Eye (tissue), 1 donor: ENCODE measurements at places on chromosomes 12 and 14.

DNA sequence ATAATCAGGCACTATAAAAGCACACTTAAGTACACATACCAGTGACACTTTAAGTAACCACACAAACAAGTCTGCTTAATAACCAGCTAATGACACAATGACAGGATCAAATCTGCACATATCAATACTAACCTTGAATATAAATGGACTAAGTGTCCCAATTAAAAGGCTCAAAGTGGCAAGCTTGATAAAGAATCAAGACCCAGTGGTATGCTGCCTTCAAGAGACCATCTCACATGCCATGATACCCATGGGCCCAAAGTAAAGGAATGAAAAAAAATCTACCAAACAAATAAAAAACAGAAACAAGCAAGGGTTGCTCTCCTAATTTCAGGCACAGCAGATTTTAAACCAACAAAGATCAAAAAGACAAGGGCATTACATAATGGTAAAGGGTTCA is 470.4 kb downstream of the TRHDE start:
- no peak for DNase-seq

- DNase-seq, result no peak
These were observed 115.5 kb upstream of the PARP11 start for GRCh38 chr12:3988519-3989217.

GRCh38 chr12:52988898-52989297 is 17.4 kb upstream of the EIF4B start:
- DNase-seq, result no peak

- DNase-seq, result no peak
These were observed 1.5 kb upstream of the KSR2 start for GRCh38 chr12:117970334-117970733.

DNA sequence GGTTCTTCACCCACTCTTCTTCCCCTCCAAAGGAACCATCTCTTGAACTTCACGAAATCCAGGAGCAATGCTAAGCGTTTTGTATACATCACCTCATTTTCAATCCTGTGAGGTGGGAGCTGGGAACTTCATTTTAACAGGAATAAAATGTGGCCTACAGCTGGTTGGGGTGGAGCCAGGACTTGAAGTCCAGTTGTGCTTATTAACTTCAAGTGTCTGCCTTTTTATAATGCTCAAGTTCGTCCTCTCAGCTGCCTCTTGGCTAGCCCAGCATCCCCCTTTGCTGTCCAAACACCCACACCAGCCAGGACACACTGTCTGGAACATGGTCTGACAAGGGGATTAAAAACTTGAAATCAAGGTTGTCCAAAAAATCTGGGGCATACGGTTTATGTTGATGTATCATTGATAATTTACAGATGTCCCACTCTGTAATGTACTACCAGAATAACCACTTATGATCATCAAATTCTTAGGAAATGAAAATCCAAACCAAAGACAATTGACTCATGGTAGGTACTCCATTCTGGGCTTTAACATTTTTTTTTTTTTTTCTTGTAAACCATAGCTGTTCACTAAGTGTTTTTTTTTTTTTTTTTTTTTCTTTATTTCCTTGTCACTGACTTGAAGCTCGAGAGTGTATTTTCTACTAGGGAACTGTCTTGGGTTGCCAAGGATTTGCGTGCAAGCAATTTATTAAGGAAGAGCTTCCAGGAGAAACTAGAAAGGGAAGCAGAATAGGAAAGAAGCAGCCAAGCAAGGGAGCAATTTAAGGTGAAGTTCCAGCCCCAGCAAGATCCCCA is 252.3 kb downstream of the EFCAB11 start:
- DNase-seq, result peak; percentile 82

DNA sequence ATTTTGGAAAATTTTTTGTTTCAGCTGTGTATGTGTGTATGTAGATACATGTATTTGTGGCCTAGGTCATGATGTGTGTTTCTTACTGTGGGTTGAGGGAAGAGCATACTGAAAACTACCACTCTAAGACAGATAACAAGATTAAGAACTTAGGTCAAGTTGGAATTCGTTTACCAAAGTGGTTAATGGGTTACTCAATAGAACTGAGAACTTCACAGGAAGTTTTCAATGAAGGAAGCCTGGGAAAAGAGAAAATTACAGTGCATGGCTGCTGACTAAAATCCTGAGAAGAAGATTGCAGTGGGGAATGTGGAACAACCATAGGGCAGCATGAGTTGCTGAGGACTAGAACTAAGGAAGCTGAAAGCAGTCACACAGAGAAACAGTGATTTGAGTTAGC is 21.4 kb upstream of the FOXG1 start:
- DNase-seq, result no peak

GRCh38 chr14:64444984-64445845 is 20.1 kb upstream of the AKAP5 start:
- no peak for DNase-seq

DNA sequence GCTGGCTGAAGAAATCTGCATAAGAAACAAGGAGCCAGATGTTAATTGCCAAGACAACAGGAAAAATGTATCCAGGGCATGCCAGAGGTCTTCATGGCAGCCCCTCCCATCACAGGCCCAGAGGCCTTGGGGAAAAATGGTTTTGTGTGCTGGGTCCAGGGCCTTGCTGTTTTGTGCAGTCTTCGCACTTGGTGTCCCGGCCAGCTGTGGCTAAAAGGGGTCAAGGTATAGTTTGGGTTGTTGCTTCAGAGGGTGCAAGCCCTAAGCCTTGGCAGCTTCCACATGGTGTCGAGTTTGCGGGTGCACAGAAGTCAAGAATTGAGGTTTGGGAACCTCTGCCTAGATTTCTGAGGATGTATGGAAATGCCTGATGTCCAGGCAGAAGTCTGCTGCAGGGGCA is 29.9 kb upstream of the CNTN1 start:
- DNase-seq, result no peak

GRCh38 chr12:1834186-1834925 is 14.0 kb downstream of the LRTM2 start:
- no peak for DNase-seq

DNA sequence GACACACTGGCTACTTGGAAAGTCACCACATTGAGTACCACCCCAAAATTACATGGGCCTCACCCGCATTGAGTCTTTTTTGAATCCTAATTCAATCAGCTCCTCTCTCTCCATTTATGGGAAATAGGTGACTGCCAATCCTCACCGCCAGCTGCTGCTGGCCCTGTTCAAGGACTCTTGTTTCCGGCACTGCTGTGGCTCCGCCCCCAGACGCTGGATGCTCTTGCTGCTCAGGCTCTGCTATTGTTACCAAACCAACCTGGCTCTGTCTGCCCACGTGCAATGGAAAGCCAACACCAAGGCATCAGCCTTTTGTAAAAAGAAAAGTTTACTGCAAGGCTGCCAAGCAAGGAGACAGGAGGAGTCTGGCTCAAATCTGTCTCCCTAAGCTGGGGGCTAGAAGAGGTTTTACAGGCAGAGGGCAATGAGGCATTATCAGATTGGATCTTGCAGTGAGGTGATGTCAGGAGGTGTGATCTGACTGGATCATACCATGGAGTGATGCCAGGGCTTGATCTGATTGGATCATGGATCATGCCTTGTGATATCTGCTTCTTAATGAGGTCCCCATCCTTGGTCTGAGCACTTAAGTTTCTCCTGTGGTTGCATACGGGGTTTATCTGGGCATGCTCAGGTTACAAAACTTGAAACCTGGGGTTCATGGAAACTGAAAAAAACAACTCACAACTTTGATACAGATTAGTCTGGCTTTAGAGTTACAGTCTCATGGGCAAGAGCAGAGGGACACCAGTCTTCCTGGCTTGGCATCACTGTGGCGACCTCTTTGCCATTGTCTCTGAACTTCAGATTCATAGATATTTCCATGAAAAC is 117.1 kb upstream of the SLC35F4 start:
- peak; percentile 42 for DNase-seq

GRCh38 chr14:69922198-69922597 is 43.0 kb downstream of the SMOC1 start:
- no peak for DNase-seq

GRCh38 chr14:62939970-62940369 is 105.3 kb downstream of the KCNH5 start:
- no peak for DNase-seq

- no peak for DNase-seq
These were observed 191.0 kb downstream of the FBXL14 start for GRCh38 chr12:1403417-1403816.

GRCh38 chr12:3307389-3307788 is 183.6 kb upstream of the PRMT8 start:
- peak; percentile 83 for DNase-seq

DNA sequence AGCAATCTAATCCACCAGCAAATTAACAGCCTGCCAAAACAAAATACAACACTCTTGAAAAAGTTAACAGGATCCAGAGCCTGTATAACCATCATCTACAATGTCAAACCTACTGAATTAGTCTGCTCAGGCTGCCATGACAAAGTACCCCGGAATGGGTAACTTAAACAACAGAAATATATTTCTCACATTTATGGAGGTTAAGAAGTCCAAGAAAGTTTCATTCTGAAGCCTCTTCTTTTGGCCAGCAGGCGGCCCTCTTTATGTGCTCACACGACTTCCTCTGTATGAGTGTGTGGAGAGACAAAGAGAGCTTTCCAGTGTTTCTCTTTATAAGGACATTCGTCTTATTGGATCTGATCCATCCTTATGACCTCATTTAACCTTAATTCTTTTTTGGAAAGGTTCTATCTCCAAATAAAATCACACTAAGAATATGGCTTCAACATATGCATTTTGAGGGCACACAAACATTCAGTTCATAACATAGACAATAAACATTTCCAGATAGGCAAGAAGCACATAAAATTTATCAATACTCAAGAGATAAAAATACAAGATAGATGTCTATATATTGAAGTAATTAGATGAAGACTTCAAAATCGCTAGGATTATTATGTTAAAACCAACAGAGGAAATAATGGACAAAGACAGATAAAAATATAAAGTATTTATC is 5.9 kb upstream of the RERG start:
- peak; percentile 36 for DNase-seq

GRCh38 chr12:88111074-88111652 is 30.7 kb downstream of the CEP290 start:
- peak; percentile 60 for DNase-seq

- no peak for DNase-seq
These were observed 410.8 kb upstream of the PDE3A start for GRCh38 chr12:19957308-19958125.

GRCh38 chr12:72272091-72272661 is at the start of gene TRHDE:
Gene TRHDE, plus strand, starts transcription at chr12:72272370. Its CDS starts 274 bp downstream, at chr12:72272644.
- DNase-seq, result peak; percentile 90
